HCEC 1CT (cell line): ENCODE measurements at places on chromosomes 3 and 15.

DNA sequence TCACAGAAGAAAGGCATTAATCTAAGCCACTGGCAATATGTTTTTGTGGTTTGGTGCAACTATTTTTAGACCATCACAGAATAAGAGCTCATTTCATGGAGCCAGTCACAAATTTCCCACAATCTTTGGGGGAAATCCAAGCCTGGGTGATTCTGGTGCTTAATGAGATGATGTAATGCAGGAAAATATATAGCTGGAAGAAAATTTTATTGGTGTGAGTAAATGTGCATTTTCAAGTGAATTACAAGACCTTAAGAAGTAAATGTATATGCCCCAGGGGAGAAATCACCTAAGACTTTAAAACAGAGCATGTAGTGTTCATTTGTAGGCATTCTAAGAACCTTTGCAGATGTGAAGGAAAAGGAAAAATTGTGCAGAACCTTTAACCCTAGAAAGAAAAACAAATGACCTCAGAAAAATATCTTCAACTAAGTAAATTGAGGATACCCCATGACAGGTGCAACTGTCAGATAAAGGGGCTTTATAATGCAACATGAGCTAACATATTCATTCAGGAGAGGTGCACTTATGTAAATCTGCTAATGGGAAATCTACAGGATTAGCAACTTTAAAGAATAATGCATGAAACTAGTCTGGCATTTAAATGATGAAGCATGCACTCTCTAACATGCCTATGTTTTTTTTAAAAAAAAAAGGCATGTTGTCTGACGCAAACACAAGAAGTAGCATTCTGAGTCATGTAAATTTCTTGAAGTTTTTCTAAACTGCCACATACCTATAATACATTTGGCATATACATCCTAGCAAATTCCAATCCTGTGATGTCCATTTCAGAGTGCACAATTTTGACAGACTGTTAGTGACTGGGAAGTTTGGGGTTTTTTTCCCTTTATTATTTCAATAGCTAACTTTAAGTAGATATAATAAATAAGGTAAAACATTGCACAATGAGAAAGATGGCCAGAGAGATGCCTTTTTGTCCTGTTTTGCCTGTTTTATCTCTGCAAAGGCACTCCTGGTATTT lies 105.1 kb downstream of the MEX3B start:
- peak; percentile 21 for DNase-seq

DNA sequence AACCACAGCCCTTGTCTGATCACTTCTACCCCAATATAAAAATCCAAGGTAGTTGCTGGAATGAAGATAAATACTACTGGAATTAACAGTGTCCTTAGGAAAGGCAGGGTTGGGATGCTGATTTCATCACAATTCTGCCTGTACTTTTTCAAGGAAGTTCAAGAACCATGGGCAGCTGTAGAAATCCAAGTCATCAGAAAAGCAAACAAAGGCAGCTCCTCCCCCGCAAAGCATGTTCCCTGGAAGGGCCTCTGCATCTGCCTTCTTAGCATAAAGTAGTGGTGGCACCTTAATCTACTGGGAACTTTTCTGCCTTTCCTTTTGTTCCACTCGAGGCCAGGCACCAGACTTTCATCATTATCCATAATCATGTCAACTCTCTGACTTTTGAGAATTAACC lies 54.4 kb downstream of the ERC2 start:
- no peak for DNase-seq

GRCh38 chr15:68278345-68278594 lies 725 bp downstream of the FEM1B start:
- no peak for DNase-seq

- DNase-seq: no peak
Observed at GRCh38 chr3:775178-775880, 317.5 kb upstream of the CNTN6 start.

GRCh38 chr3:66442254-66443117 lies 58.3 kb downstream of the LRIG1 start:
- peak; percentile 77 for DNase-seq

DNA sequence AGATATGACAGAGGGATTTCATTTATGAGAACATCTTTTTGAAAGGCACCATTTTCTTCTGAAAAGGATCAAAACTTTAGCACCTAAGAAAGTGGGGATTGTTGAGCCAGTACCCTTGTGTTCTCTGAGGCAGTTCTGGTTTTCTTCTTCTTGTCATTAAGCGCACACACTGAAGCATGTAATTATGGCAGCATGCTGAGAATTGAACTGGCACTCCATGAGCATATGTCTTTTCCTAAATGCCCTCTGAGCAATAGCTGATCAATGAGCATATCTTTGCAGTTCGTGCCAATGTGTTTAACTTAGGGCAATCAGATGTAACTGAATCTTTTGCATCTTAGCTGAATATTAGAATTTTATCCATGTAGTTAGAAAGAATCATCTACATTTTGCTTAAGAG lies 53.9 kb upstream of the VGLL3 start:
- no peak for DNase-seq

DNA sequence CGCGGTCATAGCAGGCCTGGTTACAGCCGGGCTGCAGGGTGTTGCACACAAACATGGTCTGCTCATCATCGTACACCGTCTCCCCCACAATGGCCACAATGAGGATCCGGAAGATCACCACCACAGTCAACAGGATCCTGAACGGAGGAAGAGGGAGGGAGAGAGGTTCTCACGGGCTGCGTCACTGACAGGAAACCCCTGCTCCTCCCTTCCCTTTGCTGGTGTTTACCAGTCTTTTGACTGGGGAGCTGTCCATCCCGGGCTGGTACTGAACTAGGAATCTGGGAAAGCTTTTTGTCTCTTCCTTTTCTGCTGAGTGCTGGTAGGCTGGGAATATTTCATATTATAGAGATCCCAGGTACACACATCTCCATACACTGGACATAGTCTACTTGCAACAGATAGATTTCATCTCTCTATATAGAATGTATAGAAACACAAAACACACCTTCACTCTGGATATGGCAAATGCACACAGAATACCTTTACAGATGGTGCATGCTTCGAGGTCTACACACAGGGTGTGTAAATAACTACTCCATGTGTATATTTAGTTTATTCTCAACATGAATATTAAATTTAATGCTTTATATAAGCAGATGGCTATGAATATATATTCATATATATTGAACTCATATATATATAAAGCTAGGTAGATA lies 1.4 kb downstream of the GJD2 start:
- peak; percentile 45 for DNase-seq

DNA sequence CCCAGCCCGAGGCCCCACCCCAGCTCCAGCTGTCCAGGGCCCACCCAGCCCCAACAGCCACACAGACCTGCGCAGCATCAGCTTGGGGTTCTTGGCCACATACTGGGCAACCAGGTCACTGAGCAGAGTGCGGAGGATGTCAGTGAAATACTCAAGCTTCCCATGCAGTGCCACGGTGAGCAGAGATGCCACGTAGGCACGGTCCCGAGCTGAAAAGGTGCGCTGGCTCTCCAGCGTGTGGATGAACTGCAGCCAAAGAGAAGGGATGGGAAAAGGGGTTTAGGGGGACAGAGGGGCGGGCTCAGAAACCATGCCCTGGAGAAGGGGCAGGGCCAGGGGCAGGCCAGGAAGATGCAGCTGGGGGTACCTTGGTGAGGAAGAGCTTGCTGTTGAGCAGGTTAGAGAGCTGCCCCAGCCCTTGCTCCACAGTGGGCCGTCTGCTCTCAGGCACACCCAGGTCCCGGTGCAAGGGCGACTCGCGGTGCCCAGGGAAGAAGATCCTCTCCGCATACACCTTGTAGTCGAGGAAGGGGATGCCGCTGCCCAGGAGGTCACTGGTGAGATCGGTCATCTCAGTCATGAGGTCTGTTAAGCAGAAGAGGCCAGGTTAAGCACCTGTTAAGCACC lies 17.4 kb downstream of the PLXNB1 start:
- no peak for DNase-seq

GRCh38 chr3:31495971-31496665 lies 36.6 kb upstream of the STT3B start:
- DNase-seq: peak; percentile 42

GRCh38 chr3:51966486-51966885 lies 768 bp downstream of the PCBP4 start:
- no peak for DNase-seq

DNA sequence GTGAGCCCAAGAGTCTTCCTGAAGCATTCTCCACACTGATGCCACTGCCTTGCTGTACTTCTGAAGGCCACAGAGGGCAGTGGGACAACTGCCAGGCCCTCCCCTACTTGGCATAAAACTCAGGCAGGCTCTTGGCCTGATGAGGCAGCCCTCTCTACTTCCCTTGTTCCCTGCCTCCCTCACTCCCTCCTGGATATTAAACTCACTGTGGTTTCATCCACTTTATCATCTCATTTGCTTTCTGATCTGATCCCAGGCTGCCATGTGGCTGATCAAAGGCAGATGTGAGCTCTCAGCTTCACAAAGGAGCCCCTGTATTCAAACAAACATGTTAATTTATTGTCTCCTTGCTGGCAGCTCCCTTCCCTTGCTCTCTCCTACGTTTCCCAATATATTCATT lies 533.5 kb downstream of the IGSF11 start:
- DNase-seq: no peak
